ENCODE measurements at places on chromosomes 3 and 15.

DNA sequence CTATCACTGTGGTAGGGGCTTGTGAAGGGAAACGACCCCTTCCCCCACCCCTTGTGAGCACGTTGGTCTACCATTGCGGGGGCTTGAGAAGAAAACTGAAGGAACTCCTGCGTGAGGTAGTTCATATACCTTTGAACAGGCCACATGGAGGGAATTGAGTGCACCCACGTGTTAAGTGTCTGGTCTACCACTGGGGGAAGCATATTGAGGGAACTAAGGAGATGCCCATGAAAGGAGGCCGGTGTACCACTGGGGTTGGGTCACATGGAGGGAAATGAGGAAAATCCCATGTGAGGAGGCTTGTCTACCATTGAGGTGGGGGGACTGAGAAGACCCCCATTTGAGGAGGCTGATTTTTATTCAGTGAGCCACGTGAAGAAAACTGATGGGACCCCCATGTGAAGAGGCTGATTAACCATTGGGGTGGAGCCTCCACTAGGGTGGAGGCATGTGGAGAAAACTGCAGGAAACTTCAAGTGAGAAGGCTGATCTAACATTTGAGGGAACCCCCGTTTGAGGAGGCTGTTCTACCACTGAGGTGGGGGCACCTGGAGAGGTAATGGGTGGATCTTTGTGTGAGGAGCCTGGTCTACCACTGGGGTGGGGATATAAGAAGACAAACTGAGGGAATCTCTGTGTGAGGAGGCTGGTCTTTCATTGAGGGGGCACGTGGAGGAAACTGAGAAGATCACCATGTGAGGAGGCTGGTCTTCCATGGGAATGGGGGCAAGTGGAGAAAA is 163.2 kb downstream of the FBLN2 start:
- DNase-seq: no peak

- DNase-seq: no peak
These were observed 83.1 kb upstream of the SETMAR start for GRCh38 chr3:4220065-4220464.

- DNase-seq: no peak
These were observed 49.8 kb downstream of the EXOG start for GRCh38 chr3:38545983-38546382.

DNA sequence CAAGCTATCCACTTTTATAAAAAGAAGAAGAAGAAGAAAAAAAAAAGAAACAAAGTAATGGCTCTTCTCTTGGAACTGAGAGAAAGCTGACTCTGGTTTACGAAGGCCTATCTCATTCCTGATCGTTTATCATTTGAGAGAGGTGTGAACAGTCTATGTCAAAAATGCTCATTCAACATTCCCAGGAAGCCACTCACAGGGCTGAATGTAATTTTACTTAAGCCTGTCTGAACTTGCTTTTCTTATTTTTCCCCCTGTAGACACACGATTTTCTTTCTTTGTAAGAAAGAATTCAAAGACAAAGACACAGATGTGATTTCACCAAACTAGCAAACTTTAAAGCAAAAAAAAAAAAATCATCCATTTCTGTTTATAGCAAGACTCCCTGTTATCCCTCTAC is 805.8 kb downstream of the FHIT start:
- no peak for DNase-seq

DNA sequence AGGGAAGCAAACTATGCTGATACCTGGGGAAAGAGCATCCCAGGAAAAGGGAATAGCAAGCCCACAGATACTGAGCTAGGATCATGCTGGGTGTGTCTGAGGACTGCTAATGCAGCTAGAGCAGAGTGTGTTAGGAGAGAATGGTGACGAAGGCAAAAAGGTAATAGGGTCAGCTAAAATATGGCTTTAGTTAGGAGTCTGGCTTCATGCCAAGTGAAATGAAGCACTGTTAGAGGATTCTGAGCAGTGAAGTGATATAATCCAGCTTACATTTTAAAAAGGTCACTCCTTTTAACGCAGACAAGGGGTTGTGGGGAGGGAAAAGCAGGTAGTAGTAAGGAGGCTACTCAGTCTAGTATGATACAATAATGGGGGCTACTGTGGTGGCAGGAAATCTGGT is 30.4 kb downstream of the SECISBP2L start:
- DNase-seq: no peak

DNA sequence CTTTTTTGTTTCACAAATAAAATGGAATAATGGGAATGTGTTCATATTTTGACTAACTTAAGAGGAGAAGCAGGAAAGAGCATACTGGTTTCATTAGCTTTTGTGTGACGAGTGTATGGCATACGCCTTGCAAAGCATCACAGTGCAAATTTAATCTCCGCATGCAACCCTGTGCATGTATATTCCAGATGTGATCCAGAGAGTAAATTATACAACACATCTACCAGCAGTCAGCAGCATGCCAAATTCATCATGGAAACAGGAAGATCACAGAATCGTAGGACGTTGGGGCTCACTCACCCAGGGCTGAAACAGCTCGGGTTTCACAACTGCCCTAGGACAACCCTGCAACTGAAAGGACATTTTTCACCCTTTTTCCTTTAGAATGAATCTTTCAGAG is 53.4 kb downstream of the ADAMTS9 start:
- no peak for DNase-seq

- no peak for DNase-seq
These were observed 84.3 kb downstream of the RPLP1 start for GRCh38 chr15:69536726-69537512.

GRCh38 chr15:65881766-65882434 is 12.6 kb downstream of the RAB11A start:
- no peak for DNase-seq

GRCh38 chr3:153145454-153145853 is 16.6 kb upstream of the RAP2B start:
- no peak for DNase-seq

DNA sequence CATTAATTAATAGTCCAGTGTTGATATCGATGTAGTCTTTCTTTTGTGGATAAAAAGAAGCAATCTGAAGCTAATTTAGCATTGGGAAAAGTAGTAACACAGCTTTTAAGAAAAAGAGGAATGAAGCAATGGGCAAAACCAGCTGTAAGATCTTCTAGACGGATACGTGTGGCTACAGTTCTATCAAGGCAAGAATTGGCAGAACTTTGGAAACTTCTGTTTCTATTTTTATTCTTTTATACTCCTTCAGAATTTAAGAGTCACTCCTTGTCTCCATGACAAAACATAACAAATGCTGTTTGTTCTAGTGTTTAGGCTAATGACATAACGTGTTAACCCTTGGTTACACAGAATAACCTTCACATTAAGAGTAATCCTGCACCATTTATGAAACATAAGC is 289.2 kb downstream of the ROBO2 start:
- DNase-seq: no peak

- peak; percentile 52 for DNase-seq
These were observed 160.8 kb upstream of the TLE3 start for GRCh38 chr15:70258369-70259027.

DNA sequence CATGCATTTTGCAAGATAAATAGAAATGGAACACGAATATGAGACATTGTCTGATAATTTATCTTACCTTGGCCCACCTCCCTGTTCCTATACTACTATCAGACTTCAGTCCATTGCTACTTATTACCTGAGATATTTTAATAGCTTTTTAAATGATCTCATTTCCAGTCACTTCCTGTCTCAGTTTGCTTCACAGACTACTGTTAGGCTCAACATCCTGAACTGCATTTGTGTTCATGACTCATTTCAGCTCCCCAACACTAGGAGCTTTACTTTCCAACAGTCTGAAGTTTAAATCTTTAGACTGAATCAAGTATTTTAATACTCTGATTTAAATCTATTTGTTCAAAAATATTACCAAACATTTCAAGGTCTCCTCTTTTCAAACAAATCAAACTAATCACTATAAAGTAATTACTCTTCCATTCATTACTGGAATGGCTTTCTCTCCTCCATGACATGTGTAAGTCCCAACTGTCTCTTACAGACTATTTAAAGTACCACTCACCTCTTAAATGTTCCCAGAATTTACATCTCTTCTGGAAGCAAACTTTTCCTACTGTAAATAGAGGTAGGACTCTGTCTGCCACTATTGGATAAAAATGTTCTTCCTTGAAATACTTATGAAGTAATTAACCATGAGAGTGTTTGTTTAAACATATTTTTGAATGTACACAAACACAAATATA is 1277.6 kb downstream of the ZPLD1 start:
- no peak for DNase-seq

- no peak for DNase-seq
These were observed 57.4 kb upstream of the POLR2M start for GRCh38 chr15:57649138-57649537.

DNA sequence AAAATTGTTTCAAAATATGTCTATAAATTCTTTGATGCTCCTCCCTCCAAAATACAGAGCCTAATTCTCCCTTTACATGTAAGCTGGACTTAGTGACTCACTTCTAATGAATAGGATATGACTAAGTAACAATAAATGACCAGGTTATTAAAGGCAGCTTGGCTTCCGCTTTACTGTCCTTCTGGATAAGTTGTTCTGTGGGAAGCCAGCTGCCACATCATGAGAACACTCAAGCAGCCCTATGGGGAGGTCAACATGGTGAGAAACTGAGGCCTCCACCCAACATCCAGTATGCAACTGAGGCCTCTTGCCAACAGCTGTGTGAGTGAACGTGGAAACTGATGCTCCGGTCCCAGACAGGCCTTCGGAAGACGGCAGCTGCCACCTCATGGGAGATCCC is 247.3 kb upstream of the CHRM5 start:
- no peak for DNase-seq

DNA sequence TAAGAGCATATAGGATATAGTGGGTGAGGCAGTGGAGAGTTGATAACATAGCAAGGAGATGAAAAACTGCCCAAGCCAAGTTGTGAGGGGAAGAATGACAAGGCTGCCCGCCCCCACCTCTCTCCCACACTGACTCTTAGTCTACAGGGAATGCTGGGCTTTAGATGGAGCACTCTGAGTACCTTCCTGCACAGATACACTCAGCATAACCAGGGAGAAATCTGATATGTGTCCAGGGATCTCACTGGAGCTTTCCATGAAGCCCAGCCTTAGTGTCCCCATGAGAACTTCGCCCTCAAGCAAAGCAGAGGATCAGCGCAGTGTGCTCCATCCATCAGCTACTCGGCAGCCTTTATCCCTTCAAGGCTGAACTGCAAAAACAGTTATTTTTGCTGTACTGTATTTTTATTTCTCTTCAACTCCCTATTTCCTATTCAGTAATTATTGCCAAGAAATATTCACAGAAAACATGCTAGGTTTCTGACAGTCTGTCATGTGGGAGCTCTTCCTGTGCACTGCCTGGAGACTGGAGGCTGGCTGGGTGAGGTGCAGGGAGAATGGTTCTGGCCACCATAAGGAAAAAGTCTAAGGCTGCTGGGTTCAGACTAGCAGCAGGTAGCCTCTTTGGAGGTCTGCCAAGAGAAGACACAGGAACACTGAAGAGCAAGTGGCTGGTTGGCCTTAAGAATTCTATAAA is 475.2 kb upstream of the PPP2R3A start:
- no peak for DNase-seq

GRCh38 chr3:49302613-49303012 is 25.6 kb upstream of the C3orf62 start:
- DNase-seq: no peak

GRCh38 chr15:67049351-67050044 is 15.9 kb upstream of the SMAD3 start:
- no peak for DNase-seq

DNA sequence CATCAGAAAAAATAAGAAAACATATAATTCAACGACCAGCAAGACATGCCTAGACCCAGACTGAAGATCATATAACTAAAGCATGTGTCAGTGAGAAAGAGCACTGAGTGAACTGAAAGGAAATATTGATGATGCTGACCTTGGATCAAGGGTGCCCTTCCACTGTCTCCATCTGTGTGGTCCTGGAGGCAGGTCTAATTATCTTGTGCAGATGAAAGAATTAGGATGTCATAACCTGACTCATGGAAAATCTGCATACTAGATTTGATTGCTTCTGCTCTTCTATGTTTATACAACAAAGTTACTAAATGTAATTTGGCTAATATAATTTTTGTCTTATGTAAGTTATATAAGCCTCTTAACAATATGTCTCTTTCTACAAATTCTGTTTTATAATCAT is 264.6 kb upstream of the TGFBR2 start:
- DNase-seq: no peak
